Ovary (tissue), 10 donors: ENCODE measurements at places on chromosomes 11 and 22. TPM values are rescaled to one million over a fixed set of nuclear protein-coding genes. Genes with fewer than 3 reads are reported as not detected.

DNA sequence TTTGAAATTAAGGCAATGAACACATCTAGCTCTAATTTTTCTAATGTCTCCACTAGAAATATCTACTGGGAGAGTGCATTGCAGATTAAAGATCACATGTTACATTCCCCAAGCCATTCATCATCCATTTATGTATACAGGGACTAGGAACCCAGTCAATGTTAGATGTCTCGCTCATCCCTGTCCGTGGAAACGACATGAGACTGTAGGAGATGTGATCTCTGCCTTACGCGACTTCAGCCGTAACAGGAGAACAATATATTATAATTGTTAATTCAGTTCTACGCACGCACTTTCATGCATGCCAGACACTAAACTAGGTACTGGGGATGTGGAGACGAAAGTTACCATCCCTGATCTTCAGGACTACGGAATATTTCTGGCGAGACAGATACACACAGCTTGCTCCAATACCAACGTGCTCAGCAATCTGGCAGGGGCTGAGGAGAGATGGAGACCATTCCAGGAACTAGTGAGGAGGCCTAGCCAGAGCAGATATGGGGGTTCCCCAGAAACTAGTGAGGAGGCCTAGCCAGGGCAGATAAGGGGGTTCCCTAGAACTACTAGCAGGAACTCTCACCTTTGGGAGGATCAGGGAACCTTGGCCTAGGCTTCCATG is 706 bp downstream of the DCPS start:
- no peak for DNase-seq

SEZ6L gene
- 0.10 TPM for polyA plus RNA-seq

RGL4 gene
- polyA plus RNA-seq: 0.31 TPM

DNA sequence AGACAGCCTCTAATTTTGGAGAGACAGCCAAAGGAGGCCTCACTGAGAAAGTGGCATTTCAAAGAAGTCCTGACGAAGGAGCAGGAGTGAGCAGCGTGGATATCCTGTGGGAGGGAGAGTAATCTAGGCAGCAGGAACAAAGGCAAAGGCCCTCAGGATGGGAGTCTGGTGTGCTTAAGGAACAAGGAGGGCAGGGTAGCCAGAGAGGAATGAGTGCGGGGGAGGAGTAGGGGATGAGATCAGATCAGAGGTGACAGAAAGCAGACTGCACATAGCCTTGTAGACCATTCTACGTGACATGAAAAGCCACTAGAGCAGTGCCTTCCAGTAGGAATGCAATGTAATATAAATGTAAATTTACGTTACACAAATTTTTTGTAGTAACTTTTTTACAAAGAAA is 5.6 kb downstream of the SLC36A4 start:
- DNase-seq: no peak

DNA sequence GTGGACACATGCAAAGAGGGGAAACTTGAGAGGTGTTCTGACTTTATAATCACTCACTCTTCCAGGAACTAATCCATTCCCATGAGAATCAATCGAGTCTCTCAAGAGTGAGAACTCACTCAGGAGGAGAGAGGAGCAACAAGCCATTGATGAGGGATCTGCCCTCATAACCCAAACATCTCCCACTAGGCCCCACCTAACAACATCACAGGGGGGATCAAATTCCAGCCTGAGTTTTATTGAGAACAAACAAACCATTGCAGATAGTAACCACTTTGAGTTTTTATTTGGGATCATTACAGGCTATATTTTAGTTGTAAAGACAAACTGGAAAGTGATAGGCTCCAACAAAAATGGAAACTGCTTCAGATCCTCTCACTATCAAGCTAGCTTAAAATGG is 328.8 kb upstream of the CTSC start:
- no peak for DNase-seq

DNA sequence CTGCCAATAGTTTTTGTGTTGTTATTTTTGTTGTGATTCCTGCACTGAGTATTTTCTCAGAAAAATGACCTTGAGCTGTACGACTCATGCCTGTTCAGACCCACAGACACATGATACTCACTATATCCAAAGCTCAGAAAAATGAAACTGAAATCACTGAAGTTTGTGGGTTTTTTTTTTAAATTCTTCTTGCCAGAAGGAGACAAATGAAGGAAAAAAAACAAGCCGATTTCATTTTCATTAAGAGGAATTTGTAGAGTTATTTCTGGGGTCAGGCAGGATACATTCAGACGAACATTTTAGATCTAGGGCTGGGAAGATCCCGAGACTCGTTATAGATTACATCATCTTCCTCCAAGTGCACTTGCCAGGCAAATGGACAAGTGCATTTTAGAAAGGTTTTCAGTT is 60.4 kb downstream of the BMAL1 start:
- no peak for DNase-seq

CASP5 gene
- not detected for polyA plus RNA-seq

CCDC88B gene
- 3.6 TPM for polyA plus RNA-seq

RAB6A gene
- polyA plus RNA-seq: 127 TPM

- no peak for DNase-seq
Measured at GRCh38 chr22:44398856-44399837, 86.4 kb upstream of the SHISAL1 start.

DNA sequence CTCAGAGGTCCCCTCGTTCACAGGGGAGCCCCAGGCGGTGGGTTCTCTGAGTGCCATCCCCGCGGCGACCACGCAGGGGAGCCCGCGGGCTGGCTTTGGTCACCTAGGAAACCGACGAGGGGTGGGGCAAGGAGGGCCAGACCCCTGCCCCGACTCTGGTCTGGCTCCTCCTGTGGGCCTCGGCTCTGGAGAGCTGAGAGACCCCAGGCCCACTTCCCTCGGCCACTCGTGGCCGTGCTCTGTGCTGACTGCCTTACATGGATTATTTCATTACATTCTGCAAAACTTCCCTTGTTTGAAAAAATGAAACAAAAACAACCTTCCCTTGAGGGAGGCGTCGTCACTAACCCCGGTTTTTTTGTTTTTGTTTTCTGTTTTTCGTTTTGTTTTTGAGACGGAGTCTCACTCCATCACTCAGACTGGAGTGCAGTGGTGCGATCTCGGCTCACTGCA is 15.1 kb upstream of the CYTH4 start:
- peak; percentile 58 for DNase-seq

MYO7A gene
- 3.1 TPM for polyA plus RNA-seq

GGTLC2 gene
- not detected for polyA plus RNA-seq

SRSF8 gene
- polyA plus RNA-seq: 79.6 TPM

CCDC89 gene
- polyA plus RNA-seq: 3.2 TPM

RELA gene
- polyA plus RNA-seq: 52.0 TPM

DNA sequence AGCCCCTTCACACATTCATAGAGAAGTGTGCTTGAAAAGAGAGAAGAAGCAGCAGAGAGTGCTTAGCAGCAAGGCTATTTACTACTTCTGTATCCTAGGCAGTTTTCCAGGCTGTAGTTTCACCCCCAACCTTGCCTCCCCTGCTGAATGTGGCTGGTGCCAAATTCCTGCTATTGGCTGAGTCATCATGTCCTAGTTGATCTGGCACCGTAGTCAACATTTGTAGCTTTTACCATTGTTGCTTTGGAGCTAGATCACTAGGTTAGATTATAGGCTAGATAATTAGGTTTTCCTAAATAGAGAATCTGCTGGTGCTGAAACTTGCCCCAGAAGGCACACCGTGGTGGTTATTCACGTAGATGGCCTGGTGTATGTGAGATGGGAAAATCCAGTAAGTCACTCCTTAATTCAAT is 32.7 kb downstream of the ARHGAP42 start:
- DNase-seq: peak; percentile 62

- no peak for DNase-seq
Measured at GRCh38 chr22:47357086-47357485, 594.6 kb downstream of the TBC1D22A start.

DNA sequence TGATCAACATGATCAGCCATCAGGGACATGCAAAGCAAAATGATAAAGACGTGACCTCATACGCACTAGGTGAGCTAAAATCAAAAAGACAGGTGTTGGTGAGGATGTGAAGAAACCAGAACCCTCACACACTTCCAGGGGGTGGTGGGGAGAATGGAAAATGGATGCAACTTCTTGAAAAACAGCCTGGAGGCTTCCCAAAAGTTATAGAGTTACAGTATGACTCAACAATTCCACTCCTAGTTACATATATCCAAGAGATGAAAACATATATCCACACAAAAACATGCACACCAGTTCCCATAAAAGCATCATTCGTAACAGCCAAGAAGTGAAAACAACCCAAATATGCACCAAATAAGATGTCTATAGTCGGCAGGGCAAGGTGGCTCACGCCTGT is 42.1 kb upstream of the APLNR start:
- DNase-seq: no peak

SCGB2A2 gene
- not detected for polyA plus RNA-seq

DNA sequence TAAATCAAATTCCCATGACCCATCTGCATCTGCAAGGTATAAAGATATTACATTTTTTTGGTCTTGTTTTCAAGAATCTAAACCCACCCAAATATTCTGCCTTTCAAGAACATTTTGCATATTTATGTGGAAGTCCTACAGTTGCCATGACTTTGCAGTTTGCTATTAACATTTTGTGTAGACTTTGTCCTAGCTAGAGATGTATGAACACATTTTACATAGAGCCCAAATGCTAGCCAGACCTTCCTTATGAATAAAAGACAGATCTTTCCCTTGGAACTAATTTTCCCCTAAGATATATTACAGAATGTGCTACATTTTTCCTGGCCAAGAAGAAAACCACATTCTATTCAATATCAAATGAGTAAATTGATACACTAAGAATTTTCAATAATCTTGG is 772.5 kb downstream of the KCNA4 start:
- no peak for DNase-seq

ELMOD1 gene
- 0.17 TPM for polyA plus RNA-seq

ST14 gene
- 0.90 TPM for polyA plus RNA-seq

GRCh38 chr11:8313504-8314090 is 49.9 kb upstream of the LMO1 start:
- DNase-seq: no peak

RAB39A gene
- 0.90 TPM for polyA plus RNA-seq

DNA sequence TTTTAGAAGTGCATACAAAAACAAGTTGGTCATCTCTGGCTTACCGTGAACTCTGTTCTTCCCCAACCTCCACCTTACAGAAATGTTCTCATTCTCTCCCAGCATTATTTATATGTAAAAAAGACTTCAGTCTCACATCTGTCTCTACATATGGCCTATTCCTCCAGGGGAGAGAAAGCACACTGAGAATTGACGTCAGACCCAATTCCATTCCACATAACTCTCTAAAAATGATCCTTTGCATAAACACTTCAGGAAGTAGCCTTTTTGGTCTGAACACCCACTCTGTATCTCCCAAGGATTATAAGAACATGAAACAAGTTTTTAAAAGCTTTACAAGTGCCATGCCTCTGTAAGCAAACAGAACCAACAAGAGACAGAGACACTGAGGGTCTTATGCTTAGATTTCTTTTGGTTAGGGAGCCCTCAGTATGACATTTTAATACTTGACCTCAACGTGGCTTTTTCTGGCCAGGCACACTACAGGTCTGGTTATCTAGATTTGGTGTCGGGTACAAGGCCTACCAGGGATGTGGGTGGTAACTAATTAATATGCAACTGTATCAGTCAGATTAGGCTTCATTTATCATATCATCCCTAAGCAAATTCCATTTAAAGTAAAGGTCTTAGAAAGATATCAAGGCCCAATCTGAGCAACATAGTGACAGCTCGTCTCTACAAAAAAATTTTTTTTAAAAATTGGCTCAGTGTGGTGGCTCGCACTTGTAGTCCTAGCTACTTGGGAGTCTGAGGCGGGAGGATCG is 48.5 kb upstream of the PPP2R1B start:
- DNase-seq: no peak
